COR-L47 (cell line): ENCODE measurements at places on chromosomes 3 and 15.

GRCh38 chr15:78830514-78831228 lies 19.4 kb upstream of the ADAMTS7 start:
- DNase-seq = no peak

GRCh38 chr3:47932421-47932820 lies 83.8 kb downstream of the MAP4 start:
- DNase-seq = no peak

- DNase-seq = no peak
Observed at GRCh38 chr15:57044970-57045369, 126.5 kb downstream of the TCF12 start.

DNA sequence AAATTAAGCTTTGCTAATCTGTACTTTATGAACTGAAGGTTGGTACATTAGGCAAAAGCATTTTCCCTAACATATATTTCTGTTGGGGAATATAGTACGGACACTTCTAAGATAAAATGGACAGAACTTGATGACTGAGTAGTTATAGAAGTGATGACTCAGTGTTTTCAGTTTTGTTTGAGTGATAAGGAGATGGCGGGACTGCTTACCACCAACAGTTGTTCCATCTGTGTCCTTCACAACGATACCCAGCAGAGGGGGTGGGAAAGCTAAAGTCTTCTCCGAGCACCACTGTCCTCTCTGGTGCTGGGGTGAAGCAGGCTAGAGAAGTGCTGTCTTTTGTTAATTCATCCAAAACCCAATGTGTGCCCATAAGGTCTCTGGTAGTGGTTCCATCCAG lies 195.8 kb downstream of the CD47 start:
- DNase-seq = no peak

DNA sequence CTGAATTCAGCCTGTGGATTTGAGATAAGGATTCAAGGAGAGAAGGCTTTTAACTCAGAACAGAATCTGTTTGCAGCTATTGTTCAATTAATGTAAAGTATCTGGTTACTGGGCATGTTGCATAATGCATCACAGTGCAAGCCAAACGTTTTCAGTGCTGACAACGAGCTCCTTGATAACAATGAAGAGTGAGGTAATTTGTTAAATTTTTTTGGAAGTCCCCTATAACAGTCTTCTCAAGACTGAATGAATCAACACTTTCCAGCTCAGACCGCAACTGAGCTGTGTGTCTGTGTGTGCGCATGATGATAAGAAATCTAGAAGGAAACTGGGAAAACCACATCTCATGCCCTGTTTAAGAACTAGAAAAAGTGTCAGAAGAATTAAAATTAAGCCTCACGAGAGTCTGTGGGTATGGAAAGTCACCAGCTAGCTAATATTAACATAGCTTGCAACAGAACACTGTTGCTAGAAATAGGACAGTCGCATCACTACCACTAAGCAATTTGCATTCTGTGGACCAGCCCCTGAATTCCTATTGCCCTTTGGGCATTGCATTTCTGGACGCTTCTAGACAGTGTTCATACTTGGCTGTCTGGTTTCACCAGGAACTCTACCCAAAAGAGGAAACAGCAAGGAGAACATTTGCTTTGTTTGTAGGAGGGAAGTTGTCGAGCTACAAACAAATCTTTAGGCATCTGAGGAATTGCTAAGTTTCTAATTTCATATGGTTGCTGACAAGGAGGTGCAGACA lies 43.7 kb upstream of the ATP2C1 start:
- no peak for DNase-seq
